ENCODE measurements at places on chromosomes 13 and 19.

- no peak for DNase-seq
Observed at GRCh38 chr13:35179494-35179893, 237.4 kb downstream of the NBEA start.

- no peak for DNase-seq
Observed at GRCh38 chr19:42017040-42017439, 23.0 kb upstream of the ATP1A3 start.

- no peak for DNase-seq
Observed at GRCh38 chr19:41373993-41374392, 2.3 kb upstream of the TMEM91 start.

- DNase-seq, result no peak
Observed at GRCh38 chr13:46751811-46752635, 44.9 kb downstream of the ESD start.

DNA sequence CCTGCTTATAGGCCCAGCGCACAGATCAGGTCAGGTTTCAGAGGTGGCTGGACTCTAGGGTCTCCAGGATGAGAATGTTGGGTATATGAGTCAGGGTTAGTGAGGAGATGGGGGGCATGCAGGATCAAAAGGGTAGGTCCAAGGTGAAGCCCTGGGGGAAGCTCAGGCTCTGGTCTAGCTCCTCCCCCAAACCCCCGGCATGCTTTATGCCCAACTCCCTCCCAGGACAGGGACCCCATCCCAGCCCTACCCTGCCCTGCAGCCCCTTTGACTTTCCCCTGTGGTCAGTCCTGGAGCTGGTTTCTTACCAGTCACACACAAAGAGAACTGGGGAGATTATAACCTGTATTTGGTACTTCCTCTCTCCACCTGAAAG, 9.8 kb upstream of the CEACAM18 start:
- DNase-seq, result no peak

DNA sequence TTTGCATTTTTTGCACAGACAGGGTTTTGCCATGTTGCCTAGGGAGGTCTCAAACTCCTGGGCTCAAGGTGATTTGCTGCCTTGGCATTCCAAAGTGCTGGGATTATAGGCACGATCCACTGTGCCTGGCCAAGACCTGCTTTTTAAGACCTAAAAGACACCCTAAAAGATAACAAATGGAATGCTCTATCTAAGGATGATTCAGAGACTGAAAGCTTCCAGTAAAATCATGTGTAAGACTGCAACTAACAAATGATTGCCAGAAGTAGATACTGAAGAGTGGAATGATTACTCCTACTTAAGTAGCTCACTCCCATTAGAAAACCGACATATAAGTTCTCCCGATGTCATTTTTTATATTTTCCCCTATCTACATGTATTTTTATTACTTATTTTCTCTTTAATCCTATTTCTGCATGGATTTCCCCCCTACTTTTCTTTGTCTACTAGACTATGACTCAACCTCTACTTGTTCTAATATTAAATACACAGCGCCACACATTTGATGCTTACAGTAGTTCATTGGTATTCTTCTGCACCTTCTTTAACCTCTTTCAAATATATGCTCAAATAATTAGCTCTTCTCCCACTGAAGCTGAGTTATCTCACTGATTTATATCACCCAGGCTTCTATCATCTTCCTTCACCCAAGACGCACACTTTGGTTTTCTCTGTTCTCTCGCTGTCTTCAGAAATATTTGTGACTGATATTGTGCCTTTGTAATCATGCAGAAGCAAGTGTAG, 32.2 kb upstream of the KLF12 start:
- DNase-seq, result no peak

- DNase-seq, result no peak
Observed at GRCh38 chr13:41457589-41458186, 338 bp downstream of the RGCC start.

GRCh38 chr19:12521996-12522395, 29.3 kb downstream of the ZNF564 start:
- no peak for DNase-seq

- no peak for DNase-seq
Observed at GRCh38 chr19:53597023-53597422, 34.8 kb upstream of the DPRX start.

GRCh38 chr13:100565286-100565685, 23.3 kb downstream of the GGACT start:
- no peak for DNase-seq

- no peak for DNase-seq
Observed at GRCh38 chr19:979318-979741, 4.8 kb upstream of the WDR18 start.

DNA sequence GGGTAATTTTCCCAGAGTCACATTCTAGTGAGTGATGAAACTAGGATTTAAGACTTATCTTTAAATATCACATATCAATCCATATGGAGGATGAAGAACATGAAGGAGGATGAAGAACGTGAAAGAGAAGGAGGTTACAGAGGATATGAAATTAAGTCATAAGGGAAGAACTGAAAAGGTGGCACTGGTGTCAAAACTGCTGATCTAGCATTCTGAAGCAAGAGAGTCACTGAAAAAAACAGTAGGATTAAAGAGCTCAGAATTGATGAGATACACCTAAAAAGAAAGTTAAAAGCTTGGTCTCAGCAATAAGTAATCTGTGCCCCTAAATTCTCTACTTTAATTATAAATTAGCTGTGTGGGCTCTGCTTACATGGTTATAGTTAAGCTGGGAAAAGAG, 156.5 kb downstream of the KCTD12 start:
- DNase-seq, result no peak

GRCh38 chr13:32001769-32002168, 29.8 kb upstream of the FRY start:
- no peak for DNase-seq

DNA sequence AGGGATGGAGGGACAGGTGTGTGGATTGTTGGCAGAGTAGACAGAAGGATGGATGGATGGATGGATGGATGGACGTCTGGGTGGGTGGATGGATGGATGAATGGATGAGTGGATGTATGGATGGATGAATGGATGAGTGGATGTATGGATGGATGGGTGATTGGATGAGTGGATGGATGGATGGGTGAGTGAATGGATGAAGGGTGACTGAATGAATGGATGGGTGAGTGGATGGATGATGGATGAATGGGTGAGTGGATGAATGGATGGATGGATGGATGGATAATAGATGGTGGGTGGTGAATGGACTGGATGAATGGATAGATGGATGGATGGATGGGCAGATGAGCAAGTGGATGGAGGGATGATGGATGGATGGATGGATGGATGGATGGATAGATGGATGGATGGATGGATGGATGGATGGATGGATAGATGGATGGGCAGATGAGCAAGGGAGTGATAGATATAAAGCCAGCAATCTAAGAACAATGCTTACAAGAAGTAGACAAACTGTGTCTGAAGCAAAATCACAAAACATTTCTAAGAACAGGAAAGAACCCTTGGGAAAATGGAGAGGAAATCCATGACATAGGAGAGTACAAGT, 65.2 kb downstream of the INSR start:
- no peak for DNase-seq

GRCh38 chr13:93867481-93867880, 612.0 kb downstream of the DCT start:
- DNase-seq, result no peak

DNA sequence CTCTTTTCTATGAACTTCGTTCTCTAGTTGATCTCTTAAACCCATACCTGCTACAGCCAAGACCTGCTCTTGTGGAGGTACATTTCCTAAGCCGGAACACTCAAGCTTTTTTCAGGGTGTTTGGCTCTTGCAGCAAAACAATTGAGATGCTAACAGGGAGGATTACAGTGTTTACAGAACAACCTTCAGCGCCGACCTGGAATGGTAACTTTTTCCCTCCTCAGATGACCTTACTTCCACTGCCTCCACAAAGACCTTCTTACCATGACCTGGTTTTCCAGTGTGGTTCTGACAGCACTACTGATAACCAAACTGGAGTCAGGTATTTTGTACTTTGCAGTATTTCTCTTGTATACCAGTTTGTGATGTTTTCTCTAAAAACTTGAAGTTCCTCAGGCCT, 506 bp downstream of the KCNRG start:
- DNase-seq, result no peak

GRCh38 chr19:5977222-5977784, 637 bp downstream of the RANBP3 start:
- DNase-seq, result no peak

DNA sequence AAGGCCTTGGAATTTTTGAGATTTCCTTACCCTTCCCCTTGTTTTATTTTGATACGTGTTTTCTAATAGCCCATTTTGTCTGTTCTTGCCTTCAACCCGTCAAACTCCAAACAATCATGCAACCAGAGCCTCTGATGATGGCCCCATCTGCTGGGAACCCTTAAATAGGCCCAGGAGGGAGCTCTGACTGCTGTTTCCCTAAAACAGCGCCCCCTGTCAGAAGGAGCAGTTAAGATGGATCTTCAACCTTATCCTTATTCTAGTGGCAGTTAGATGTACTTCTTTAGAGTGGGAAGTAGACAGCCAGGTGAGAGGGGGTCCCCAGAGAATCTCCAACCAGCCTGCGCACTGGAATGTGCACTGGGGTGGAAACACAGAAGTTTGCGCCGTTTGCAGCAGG, 1031.0 kb upstream of the PCDH9 start:
- no peak for DNase-seq

GRCh38 chr13:23630349-23631093, 60.3 kb downstream of the TNFRSF19 start:
- no peak for DNase-seq

DNA sequence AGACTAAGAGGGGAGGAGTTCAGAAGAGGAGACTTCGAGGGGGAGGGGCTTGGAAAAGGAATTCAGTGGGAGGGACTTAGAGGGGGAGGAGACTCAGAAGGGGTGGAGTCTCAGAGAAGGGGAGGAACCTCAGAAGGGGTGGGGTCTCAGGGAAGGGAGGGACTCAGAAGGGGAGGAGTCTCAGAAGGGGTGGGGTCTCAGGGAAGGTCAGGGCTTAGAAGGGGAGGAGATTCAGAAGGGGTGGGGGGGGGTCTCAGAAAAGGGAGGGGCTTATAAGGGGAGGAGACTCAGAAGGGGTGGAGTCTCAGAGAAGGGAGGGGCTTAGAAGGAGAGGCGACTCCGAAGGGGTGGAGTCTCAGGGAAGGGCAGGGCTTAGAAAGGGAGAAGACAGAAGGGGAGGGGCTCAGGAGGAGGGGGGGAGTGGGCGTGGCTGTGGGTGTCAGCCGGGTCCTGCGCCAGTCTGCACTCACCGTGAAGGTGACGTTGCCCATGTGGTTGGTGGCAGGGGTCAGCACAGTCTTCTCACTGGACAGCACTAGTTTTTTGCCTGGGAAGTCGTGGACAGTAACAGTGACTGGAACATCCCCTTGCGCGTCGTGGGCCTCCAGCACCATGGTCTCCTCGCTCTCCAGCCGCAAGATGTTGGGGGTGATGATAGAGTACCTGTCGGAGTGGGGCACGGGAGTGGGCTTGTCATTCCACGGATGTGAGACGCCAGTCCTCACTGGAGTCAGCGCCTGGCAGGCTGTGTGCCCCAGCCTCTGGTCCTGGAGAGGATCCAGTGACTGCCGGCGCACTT, 1.5 kb downstream of the C3 start:
- no peak for DNase-seq

DNA sequence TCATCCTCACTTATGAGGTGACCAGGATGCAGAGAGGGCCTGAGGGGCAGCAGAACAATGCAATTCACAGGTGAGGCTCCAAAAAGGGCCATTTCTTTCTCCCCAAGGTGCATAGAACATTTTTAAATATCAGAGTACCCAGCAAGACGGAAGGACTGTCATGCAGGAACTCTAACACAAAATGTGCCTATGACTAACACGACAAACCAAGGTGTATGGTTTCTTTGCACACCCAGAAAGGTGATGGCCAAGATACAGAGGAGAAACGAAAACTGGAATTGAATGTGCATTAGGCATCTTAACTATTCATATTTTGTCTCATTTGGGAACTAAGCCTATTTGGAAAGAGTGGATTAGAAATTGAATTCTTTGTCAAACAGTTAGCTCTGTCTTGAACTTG, 29.9 kb downstream of the SHISA2 start:
- no peak for DNase-seq

- DNase-seq, result no peak
Observed at GRCh38 chr13:101149735-101150384, 266.4 kb downstream of the NALCN start.

DNA sequence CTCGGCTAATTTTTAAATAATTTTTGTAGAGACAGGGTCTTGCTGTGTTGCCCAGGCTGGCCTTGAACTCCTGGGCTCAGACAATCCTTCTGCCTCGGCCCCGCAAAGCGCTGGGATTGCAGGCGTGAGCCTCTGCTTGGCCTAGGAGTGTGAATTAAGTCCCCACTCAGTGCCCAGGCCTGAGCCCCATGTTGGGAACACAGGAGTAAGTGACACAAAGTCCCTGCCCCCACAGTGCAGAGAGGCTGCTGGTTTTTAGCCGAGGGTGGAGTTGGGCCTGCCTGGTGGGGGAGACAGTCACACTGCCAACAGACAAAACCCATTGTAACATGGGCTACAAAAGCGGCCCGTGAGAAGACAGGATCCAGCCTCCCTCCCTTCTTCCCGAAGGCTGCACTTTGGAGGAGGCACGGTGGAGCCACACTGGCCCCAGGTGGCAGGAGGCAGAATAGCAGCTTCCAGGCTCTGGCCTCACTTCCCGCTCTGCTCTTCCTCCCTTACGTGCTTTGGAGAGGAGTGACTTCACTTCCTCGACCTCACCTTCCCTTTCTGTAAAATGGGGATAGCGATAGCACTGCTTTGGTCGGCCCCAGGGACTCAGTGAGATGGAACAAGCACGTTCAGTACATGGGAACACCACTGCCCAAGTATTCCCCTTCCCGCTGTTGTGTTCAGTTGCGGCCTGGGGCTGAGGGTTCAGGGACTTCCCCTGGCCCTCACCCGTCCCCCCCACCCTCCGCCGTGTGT, 15.2 kb upstream of the EHD2 start:
- DNase-seq, result peak; percentile 84

GRCh38 chr19:45153339-45154063, 7.3 kb downstream of the NKPD1 start:
- DNase-seq, result no peak

DNA sequence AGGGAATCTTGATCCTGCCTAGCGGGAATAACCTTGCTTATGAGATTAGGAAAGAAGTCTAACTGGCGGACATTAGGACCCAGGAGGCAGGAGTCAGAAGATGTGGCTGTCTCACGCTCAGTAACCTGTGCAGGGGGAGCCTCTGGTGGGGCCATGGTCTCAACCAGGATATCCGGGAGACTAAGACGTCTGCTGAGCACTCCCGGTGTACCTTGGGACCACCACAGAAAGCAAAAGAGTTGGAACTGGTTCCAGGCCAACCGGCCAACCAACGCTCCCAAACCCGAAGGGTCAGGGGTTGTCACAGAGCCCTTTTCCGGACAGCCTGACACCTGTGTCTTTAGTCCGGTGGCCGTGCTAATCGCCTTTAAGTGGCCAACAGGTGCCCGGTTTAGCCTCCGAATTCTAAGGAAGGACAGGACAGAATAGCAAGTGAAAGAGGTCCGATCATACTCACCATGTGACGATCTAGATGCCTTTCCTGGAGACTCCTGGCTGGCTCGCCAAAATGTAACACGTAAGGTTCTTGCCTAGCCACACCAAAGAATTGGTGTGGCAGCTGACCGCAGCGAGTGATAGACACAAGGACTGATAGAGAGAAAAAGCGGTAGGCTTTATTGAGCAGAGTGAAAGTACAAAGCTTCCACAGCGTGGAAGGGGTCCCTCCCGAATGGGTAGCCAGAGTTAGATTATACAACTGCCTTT, 103.9 kb upstream of the DIAPH3 start:
- DNase-seq, result no peak
